Small intestine (tissue), 16 donors: ENCODE measurements at places on chromosomes 6 and 20.

GRCh38 chr20:22951966-22952365 lies 83.1 kb upstream of the SSTR4 start:
- no peak for DNase-seq

DNA sequence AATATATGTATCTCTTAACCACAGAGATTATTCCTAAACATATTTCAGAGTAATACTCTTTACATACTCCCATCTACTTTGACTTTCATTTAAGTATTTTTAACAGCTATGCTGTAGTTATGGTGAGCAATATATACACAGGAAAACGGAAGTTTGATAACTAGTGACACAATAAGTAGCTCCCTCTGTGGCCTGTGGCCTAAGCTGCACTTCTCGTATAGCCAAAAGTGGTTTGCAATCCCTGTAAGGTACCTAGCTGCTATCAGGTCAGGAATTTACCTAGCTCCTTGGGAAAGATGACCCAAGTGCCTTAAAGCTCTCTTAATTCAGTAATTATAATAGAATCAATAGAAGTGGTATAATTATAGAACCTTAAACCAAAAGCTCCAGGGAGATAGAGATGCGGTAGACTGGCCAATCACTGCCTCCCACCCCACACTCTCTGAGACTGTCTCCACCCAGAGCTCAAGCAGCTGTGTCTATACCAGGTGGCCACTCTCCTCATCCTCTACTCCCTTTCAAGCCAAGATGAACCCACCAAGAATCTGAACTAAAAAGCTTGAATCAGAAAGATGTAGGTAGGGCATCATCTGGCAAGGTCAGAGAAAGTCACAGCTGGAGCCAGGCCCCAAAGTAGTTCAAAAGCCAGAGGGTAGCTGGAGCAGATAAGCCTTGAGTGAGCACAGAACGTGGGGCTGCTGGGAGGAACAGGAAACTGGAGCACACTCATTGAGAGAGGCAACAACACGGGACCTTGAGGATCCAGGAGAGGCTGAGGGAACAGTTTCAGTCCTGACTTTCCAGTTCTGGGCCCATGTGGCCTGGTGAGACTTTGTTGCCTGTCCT lies 84.9 kb upstream of the ASF1A start:
- peak; percentile 30 for DNase-seq

GRCh38 chr6:167679790-167680604 lies 146.7 kb upstream of the AFDN start:
- DNase-seq, result no peak

DNA sequence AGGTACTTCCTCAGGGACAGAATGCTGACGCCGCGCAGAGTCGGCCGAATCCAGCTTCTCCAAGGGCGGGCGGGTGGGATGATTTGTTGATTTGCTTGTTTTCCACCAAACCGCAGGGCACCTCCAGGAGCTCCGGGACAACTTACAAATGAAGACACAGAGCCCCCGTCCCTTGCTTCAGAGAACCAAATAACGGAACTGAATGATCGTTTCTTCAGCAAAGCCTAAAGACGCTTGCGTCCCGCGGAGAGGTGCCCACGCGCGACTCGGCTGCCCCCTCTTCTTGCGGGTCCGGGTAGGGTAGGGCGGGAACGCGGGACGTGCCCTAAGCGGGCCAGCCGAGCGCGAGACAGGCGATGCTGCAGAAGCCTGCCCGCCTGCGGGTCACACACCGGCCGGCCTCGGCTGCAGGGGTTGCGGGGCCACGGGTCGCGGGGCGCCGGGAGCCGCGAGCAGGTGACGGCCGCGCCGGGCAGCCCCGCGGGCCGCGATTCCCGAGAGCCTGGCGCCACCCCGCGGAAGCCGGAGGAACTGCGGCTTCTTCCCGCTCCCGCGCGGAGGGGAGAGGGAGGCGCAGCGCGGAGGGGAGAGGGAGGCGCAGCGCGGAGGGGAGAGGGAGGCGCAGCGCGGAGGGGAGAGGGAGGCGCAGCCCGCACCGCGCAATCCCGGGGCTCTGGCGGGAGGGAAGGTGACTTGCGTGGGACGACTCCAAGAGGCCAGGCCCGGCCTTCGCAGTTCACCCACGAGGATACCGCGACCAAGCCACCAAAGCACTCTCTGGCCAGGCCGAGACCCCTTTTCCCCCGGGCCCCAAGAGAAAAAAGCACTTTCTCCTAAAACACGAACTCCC lies 7.7 kb upstream of the FOXF2 start:
- peak; percentile 16 for DNase-seq

DNA sequence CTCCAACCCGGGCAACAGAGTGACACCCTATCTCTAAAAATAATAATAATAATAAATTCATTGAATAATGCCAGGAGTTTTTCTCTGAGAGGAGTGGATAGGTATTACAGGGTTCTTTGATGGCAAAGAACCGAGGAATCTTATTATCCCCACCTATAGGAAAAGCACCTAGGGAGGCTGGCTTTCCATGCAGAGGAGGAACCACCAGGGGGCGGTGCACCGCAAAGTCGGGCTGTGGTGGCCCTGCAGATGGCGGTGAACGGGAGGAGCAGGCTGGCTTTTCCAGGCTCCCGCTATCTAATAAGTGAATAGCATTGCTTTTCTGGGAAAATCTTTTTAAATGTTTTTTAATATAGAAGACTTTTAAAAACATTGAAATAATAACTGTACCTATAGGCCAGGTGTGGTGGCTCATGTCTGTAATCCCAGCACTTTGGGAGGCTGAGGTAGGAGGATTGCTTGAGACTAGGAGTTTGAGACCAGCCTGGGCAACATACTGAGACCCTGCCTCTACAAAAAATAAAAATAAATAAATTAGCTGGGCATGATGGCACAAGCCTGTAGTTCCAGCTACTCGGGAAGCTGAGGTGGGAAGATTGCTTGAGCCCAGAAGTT lies 864.2 kb downstream of the KIF16B start:
- peak; percentile 26 for DNase-seq

DNA sequence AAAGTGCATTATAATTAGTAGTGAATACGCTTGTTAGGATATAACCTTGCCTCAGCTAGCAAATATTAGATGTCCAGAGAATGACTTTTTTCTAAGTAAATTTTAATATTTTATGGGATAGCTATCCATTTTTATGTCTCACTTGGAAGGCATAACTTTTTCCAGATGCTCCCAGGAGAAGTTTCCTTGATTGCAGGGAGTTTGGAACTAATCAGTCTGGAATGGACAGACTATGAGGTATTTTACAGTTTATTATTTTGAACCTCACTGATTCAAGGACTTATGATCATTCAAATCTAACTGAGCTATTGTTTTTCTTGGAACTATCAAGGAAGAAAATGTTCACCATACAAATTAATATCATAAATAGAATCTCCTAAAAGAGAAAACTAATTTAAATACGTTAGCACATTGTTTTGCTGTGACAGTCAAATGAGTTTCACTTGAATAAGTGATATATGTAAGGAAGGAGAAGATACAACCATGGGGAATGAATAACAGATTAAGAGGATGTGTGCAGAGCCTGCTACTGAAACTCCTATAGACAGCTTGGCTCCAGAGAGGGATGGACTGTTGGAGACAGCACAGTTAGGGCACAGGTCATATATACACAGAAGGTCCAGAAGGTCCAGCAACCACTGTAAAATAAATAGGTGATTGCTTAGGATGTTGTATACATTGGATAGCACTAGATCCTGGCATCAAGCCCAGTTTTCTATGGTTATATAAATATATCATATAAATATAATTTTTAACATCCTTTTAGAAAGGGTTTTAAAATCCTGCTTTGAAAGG lies 20.6 kb upstream of the LCA5 start:
- DNase-seq, result no peak

DNA sequence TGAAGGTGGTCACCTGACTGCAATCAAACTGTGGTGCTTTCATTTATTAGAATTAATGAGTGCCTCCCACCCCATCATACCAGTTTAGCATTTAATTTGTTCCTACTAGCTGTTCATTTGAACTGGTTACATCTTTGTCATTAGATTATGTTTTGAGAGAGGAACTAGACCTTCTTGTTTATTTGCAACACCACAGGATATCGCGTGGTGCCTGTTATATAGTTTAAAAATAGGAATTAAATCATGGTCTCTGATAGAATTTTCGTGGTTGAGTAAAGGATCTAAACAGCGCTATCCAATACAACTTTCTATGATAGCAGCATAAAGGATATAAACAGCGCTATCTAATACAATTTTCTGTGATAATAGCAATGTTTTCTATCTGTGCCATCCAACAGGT lies 2.8 kb downstream of the RPRD1B start:
- DNase-seq, result no peak

- peak; percentile 54 for DNase-seq
Observed at GRCh38 chr6:33160728-33161344, 31.4 kb downstream of the COL11A2 start.

DNA sequence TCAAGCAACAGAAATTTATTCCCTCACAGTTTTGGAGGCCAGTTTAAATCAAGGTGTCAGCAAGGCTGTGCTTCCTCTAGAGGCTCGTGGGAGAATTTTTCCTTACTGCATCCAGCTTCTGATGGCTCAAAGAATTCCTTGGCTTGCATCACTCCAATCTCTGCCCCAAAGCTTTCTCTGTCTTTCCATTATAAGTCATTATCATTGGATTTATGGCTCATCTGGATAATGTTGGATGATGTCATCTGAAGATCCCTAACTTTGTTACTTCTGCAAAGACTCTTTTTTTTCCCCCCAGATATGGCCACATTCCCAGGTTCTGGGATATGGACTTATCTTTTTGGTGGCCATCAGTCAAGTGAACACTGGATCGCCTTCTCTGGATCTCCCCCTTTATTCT lies 146.3 kb upstream of the B3GAT2 start:
- no peak for DNase-seq

DNA sequence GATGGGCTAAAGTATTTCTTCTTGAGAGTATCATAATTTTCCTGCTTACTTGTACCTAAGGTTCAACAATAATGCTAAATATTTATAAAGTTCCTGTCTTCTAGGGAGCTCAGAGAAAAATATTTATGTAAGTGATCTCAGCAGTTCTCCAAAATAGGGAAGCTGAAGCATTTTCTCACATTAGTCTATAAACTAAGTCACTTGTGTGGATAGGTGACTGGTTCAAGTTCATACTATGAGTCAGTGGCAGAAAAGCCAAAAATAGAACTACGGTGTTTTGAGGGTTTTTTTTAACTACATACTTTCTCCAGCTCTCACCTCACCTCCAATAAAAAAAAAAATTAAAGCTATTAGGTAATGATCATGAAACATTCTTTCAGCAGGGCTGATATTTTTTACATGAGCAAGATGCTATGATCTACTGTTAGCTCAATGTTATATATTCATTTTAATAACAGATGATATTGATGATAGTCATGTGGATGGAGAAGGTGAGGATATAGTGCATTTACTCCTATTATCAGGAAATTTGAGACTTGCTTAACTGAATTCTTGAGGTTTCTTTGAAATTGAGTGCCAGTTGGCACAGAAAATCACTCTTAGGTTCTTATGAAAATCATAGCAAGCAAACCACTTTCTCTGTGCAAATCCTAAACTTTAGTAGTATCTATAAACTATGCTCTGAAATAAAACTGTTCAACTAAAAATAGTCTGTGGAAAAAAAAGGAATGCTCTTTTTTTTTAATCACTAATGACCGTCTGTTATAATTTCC lies 4.1 kb upstream of the MOXD1 start:
- DNase-seq, result no peak
